ENCODE measurements at places on chromosomes 2 and 18. TPM values are rescaled to one million over a fixed set of nuclear protein-coding genes. Genes with fewer than 3 reads are reported as not detected.

- no peak overlapping the region for H3K4me3 ChIP-seq
- H3K27me3 ChIP-seq, result no peaks in the 10 kb centered on the region
- H3K4me1 ChIP-seq, result peaks cover 34% of the 10 kb centered on the region
- no peaks in the 10 kb centered on the region for H3K36me3 ChIP-seq
- H3K27ac ChIP-seq, result no peak overlapping the region
- no peak for DNase-seq
These were observed 12.8 kb downstream of the ATP8B1 start for GRCh38 chr18:57790316-57790715.

SPATA3 gene
- total RNA-seq, result not detected

UGT1A4 gene
- total RNA-seq, result 1.1 TPM

IL36B gene
- 1.7 TPM for total RNA-seq

DNA sequence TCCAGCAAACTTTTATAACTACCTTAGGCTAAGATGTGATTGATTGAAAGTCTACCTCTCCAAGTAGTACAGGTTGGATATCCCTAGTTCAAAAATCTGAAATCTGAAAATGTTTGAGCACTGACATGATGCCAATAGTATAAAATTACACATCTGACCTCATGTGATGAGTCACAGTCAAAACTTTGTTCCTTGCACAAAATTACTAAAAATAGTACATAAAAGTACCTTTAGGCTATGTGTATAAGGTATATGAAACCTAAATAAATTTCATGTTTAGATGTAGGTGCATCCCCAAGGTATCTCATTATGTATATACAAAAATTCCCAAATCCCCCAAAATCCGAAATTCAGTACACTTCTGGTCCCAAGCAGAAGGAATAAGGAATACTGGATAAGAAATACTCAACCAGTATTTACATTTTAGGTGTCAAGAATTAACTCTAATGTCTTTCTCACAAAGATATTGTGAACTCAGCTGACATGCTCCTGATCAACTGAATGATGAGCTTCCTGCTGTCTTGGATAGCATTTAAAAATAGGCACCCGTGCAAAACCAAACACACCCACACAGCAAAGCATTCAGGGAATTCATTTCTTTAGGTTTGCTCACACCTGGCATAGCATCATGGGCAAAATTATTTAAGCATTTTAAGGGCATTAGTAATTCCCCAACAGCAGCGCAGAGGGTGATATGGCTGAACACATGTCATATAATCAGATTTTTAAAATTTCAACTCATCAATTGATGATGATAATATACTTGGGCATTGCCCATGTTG, 497.4 kb upstream of the MEIS1 start:
- no peak for DNase-seq
- no peak overlapping the region for H3K27ac ChIP-seq
- no peaks in the 10 kb centered on the region for H3K27me3 ChIP-seq
- no peaks in the 10 kb centered on the region for H3K4me1 ChIP-seq
- no peak overlapping the region for H3K4me3 ChIP-seq

DNA sequence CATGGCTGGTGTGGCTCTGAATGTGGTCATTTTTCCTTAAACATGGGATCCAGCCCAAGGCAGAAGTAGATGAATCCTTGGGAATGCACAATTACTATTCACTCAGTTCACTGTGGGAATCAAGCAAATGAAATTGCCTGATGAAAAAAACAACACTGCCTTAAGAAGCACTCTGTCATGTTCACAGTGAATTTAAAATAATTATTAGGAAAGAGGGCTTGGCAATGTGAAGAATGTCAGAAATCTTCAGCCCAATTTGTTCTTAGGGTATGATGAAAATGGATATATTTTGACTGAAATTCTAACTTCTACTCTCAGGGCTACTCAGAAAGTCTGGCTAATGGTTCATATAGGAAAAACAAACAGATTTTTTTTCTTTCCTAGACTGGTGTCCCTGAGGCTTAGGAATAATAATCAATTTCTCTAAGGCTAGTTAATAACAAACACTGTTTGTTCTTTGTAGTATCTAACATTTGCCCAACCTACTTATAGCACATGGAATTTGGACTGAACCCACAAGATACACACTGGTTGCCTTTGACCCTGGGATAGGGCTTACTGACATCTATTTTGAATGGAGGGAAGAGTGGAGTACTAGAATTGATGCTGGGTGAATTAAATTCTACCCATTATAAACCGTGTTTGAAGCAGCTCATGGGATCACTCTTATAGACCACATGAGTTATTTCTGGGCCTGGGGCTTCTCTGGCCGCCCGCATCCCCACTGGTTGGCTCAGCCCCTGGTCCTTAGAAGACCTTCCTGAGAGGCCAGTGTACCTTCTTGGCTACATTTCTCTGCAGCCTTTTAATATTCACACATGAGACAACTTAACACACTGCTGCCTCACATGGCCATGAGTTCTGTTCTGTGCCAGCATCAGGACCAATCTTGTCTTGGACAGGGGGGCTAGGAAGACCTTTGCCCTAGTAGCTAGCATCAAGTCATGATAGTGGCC, 8.3 kb upstream of the MRPL33 start:
- no peak for DNase-seq
- no peaks in the 10 kb centered on the region for H3K27me3 ChIP-seq
- H3K27ac ChIP-seq, result no peak overlapping the region
- no peaks in the 10 kb centered on the region for H3K36me3 ChIP-seq

- no peak overlapping the region for H3K4me3 ChIP-seq
- no peaks in the 10 kb centered on the region for H3K36me3 ChIP-seq
- peaks cover 7% of the 10 kb centered on the region for H3K4me1 ChIP-seq
These were observed 33.7 kb upstream of the STAT4 start for GRCh38 chr2:191184457-191184856.
